SK-N-DZ (cell line): ENCODE measurements at places on chromosomes 11 and 22.

GRCh38 chr11:132987936-132988335 is 544.4 kb downstream of the OPCML start:
- no peak for DNase-seq

DNA sequence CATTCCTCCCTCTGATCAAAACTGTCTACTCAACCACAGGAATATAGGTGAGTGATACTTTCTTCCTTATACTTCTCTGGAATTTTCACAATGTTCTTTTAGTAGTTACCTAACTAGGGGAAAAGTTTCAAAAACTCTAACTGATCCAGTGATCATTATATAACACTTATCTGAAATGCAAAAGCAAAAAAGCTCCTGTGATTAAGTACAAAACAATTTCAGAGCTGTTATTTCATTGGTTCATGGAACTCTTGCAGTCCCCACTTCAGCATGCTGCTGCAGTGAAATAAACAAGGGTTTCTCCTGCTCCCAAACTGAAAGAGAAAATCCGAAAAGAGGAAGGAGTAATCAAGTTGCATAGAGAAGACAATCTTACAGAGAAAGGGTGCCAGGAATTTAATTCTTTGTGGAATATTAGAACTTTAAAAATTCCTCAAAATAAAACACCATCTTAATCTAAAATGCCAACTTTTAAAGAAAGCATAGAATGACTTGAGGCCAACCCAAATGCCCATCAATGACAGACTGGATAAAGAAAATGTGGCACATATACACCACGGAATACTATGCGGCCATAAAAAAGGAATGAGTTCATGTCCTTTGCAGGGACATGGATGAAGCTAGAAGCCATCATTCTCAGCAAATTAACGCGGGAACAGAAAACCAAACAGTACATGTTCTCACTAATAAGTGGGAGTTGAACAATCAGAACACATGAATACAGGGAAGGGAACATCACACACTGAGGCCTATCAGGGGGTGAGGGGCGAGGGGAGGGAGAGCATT is 20.3 kb downstream of the PPP2R1B start:
- DNase-seq = no peak

- DNase-seq = peak; percentile 20
These were observed 46.3 kb upstream of the SYT13 start for GRCh38 chr11:45332276-45332934.

DNA sequence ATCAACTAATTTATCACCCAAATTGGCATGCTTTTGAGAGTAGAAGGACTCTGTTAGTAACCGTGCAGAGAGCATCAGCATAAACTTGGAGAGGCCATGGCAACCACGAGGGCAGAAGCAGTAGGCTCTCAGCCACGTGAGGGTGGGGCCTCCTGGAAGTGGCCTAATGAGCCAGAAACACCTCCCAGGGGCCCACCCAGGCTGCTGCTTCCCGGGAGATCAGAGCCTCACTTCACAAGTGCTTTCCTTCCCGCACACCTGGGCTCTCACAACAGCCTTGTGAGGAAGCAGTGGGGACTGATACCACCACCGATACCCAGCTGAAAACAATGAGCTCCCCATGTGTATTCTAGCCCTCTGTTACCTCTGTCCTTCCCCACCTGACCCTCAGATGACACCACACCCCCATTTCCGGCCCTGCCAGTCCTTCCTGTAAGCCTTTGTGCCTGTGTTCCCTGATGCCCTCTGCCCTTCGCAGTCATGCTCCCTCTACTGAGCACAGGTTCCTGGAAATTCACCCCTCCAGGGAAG is 17.0 kb downstream of the TRIM29 start:
- no peak for DNase-seq

GRCh38 chr11:84022695-84023094 is 736.5 kb upstream of the CCDC90B start:
- DNase-seq = no peak

DNA sequence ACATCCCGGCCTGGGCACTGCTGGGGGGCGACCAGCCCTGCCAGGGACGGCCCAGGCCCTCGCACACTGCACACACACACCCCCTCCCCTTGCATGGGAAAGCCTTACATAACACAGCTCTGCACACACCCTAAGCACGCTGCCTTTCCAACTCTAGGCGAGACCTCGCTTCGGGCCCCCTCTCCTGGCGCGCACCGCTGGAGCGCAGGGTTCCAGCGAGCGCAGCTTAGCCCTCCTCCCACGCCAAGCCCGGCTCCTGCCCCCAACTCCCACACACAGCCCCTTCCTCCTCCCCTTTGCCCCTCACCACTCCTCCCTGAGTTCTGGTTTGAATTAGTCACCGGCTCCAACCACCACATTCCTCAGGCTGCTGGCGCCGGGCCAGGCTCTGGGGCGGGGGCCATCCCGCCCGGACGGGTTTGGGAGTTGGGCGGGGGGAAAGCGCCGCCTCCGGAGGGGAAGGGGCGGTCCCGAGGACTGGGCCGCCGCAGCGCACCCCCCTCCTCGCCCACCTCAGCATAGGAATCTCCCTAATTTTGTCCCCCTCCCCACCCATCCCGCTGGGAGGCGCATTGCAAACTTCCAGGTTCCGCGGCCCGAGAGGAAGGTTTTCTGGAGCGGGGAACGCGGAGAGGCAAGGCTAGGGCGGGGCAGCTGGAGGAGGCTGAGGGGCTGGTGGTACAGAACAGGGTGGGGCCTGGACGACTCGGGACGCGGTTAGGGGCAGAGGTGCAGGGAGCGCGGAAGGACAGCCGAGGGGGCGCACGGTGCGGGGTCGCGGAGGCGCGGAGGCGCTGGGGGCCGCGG is 966 bp downstream of the AHNAK start:
- peak; percentile 84 for DNase-seq

- DNase-seq = no peak
These were observed 36.6 kb downstream of the RPL3 start for GRCh38 chr22:39282645-39283321.

GRCh38 chr11:61834278-61835048 is 6.4 kb downstream of the FADS2 start:
- DNase-seq = no peak

GRCh38 chr11:35344681-35345574 is 74.4 kb downstream of the SLC1A2 start:
- DNase-seq = no peak

DNA sequence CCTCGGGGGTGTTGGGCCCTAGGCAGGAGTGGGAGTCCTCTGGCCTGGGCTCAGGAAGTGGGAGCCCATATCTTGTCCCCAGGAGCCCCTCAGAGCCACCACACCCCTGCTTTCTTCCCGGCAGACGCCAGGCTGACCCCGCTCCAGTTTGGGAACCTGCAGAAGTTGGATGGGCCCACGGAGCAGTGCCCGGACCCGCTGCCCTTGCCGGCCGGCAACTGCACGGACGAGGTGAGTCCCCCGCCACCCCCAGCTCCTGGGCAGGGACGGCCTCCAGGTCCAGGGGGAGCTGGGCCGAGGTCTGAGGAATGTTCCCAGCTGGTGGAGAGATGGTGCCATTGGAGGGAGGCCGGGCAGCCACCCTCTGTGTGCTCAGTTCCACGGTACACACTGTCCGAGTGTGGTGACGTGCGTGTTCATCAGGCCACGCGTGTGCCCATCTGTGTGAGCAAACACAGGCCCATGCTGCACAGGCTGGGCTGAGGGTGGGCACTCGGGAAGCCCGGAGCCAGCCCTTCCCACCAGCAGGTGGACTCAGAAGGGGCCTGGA is 4.8 kb downstream of the MUC5B start:
- no peak for DNase-seq

DNA sequence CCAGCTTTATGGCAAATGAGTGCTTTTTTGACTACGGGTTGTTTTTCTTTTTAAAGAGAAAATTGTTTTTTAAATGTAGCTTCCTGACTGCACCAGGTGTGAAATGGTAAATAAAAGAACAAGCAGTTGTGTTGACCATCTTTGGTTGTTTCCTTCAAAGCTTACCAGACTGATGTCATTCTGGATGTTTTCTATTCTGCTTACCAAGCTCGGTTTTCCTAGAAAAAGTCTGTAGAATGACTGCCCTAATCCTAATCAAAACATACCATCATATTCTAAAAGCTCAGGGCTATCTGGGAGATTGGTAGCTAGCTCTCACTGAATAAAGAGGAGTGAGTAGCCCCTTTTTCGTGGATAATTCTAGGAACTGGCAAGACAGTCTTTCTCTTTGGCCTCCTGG is 77.7 kb downstream of the GAB2 start:
- DNase-seq = no peak

DNA sequence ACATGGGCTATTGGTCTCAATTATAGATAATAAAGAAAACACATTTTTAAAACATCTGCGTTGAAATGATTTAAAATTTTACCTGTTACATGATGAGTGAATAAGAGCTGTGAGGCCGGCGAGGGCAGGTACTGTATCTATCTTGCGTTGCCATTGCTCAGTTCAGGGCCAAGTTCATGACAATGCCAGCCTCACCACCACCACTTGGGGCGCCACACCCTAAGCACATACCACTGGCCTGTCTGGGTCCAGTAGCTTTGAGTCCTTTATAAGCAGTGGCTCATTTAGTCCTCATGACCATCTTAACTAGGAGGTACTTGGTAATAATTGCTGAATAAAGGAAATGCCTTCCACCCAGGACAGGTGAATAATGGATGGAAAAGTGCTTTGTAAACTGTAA is 14.5 kb upstream of the MB start:
- peak; percentile 47 for DNase-seq

DNA sequence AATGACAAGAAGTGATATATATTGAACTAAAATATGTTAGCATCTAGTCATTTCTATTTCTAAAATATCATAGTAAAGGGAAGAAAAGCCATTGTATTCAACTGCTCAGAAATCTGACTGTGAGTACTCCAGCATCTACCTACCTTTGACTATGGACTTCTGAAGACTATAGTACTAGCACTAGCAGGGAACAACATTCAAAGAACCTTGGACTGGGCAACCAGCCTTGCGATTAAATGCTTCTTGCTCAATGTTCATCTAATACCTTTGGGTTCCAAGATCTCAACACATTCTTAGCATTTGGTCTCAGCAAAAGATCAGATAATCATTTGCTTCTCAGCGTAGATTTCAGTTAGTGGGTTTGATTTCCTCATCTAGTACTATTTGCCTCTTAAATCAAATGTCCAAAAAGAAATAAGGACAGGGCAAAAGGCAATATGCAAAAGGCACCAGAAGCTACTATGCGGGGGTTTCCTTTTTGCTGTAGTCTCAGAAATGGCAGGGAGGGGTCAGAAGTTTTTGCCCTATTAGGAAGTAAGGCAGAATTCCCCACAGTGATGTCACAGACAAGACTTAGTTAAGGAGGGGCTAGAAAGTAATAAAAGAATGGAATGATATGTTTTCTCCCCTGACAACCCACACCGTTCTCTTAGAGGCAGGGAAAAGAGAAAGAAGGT is 80.6 kb downstream of the GAB2 start:
- DNase-seq = no peak

GRCh38 chr22:37285937-37286336 is 3.6 kb downstream of the CYTH4 start:
- DNase-seq = no peak

GRCh38 chr11:69691463-69691862 is 12.4 kb downstream of the FGF19 start:
- peak; percentile 38 for DNase-seq

GRCh38 chr11:104771763-104772162 is 126.5 kb downstream of the CASP12 start:
- no peak for DNase-seq
